ENCODE measurements at places on chromosomes 3 and 15.

GRCh38 chr3:102132370-102132769 is 283.1 kb downstream of the NFKBIZ start:
- DNase-seq: peak; percentile 3

- DNase-seq: no peak
These were observed 382.3 kb upstream of the SEMA6D start for GRCh38 chr15:47334805-47335535.

- DNase-seq: no peak
These were observed 46.5 kb downstream of the KLHDC8B start for GRCh38 chr3:49217688-49218470.

DNA sequence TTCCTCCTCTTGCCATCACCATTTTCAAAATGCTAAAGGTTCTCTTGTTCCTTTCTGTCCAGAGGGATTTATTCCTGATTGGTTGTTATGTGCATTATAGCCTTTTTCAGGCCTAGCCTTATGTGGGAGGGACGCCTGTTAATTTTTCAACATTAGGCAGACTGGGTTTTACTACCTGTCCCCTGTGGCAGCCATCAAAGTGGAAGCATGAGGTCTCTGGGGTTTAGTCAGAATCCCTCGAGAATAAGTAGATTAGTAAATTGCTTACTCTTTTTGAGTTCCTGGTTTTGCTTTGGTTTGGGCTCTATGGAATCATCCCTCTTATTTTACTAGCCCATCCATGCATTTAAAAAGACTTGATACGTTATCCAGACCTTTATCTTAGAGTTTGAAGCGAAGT is 32.4 kb downstream of the PAK2 start:
- DNase-seq: no peak

DNA sequence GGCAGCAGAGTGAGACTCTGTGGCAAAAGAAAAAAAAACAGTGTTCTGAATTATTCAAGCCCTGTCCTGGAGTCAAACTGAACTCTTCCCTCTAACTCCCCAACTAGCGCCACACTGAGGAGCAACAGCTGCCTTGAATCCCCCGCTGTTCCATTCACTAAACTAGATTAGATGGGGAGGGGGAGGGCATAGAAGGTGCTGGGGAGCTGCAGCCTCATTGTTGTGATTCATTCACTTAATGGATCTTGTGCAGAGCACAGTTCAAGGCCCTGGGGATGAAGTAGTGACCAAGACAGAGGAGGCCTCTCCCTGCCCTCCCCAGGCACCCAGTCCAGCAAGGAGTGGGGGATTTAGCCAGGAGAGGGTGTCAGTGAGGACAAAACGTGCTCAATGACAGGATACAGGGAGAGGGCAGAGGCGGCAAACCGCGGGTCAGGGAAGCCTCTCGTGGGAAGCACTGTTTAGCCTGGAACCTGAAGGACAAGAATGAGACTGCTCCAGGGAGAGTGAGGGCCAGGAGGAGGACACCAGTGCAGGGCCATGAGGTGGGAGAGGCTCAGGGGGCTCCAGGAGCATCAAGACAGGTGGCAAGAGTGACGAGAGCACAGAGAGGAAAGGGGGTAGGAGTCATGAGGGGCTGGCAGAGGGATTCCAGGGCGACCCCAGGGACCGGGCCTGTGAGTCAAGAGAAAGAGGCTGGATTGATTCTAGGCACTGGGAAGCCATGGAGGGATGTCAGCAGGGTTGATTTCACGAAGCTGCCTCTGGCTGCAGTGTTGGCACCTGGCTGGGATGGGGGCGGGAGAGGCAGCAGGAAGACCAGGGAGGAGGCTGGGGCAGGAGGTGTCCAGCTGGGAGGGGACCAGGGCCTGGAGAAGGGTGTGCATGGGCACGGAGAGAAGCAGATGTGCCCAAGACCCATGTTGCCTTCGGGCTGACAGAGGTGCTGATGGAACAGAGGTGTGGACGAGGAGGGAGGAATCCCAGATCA is 31.4 kb downstream of the ALS2CL start:
- no peak for DNase-seq

DNA sequence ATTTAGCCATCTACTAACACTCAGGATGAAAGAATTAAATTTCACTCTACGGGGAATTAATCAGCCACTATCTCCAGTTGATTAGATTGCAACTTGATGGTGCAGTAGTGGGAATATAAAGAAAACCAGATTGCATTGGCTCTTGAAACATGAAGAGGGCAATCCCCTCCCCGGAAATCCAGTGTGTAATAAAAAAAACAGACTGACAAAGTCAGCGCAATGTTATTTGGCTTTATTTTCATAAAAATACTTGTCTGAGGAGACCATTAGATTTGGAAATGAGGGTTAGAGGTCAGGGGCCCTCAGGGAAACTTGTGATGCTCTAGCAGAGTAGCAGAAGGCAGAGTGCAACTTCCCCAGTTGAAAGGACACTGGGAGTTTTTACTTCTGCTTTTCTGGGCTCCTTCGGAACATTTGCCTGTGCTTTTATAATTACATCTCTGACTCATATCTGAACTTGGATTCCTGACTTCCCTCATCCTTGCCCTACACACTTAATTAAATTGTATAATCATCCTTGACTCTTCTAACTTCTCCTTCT is 326.8 kb downstream of the TUSC7 start:
- DNase-seq: no peak

GRCh38 chr15:93719921-93720351 is 511.4 kb upstream of the MCTP2 start:
- DNase-seq: no peak

DNA sequence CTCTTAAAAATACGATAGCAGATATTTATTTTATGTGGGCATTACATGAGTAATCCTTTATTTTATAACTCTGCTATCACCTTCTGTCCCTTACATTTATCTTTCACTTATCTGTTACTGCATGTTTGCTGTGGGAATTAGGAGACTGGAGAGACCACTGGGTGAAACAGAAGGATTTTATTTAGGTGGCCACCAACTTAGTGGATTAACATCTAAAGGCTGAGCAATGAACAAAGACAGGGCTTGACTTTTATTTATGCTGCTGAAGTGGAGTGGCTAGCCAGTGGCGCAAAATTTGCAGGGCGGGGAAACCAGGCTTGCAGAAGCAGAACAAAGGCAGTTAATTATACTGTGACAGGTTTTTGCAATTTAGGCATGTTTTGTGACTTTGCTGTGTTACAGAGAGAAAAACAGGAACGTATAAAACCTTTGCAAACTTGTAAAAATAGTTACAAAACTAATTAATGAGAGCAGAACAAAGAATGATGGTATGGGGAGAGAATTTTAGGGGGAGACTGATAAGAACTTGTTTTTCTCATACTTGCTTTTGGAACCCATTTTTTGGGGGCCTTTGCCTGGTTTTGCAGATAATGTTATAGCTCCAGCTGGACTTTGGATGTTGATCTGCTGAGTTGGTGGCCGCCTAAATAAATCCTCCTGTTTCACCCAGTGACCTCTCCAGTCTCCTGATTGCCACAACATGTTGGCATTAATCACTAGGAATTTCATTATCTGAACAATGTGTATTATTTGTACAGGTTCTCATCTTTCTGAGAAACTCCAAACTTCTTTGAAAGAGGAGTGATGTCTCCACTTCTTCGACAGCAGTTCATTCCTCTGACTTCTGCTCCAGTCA is 18.0 kb downstream of the KLHL24 start:
- no peak for DNase-seq

DNA sequence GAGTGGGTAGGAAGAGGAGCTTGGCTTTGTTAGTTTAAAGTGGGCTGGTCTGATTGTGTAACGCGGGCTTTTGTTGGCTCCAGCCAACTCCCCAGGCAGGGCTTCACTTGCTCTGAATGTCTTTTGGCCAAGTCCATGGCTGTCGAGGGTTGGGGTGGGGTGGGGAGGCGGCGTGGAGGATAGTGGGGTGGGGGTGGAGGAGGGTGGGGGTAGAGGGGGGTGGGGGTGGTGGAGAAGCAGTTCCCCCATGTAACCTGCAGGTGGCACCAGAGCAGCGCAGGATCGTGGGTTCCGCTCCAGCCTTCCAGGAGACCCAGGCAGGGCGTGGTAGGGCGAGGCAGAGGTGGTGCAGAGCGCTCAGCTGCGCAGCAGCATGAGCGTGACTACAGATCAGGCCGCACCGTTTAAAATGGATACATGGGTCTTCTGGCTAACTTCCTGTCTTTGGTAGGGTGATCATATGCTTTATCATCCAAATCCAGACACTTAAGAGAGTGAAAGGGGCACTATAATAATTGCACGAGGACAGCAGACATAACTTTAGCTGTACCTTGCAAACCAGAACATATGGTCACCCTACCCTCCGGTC is 28.3 kb downstream of the GOLGA6A start:
- peak; percentile 80 for DNase-seq

DNA sequence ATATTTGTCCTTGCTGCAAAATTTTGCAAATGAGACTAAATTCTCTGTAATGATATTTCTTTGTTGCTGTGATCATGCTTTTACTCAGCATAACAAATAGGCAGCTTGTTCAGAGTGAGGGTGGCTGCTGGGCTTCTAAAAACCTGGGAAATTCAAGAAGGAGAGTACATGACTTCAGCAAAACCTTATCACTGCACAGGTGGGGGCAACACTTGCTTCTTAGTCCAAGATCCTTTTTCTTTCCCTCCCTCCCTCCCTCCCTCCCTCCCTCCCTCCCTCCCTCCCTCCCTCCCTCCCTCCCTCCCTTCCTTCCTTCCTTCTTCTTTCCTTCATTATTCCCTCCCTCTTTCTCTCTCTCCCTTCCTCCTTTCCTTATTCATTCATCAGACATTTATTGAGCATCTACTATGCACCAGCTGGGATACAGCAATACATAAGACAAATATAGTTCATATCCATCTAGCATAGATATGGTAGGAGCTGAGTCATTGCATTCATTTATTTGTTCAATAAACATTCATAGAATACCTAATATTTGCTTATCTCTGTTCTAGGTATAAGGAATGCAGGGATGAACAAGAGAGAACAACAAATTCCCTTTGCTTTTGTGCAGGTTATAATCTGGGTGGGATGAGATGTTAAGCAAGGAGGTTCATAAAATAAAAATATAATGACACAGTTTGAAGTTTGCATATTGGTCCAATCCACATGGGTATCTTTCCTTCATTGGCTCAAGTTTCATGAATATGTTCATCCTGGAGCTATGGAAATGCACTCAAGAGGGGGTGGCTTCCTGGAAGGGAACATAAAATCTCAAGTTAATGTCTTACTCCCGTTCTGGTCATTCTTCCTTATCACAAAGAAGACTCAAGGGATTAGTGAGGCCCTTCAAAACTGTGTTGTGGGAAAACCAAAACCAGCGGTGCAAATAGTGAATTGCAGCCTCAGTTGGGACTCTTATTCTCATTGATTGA is 210.7 kb downstream of the PDCD6IP start:
- no peak for DNase-seq

- DNase-seq: peak; percentile 34
These were observed 79.8 kb downstream of the ABHD5 start for GRCh38 chr3:43770426-43771103.

GRCh38 chr3:186354100-186354499 is 7.9 kb downstream of the DGKG start:
- no peak for DNase-seq

- no peak for DNase-seq
These were observed 2.3 kb upstream of the MBNL1 start for GRCh38 chr3:152266221-152266995.

GRCh38 chr15:41018534-41018933 is 65.3 kb downstream of the CHAC1 start:
- DNase-seq: no peak

DNA sequence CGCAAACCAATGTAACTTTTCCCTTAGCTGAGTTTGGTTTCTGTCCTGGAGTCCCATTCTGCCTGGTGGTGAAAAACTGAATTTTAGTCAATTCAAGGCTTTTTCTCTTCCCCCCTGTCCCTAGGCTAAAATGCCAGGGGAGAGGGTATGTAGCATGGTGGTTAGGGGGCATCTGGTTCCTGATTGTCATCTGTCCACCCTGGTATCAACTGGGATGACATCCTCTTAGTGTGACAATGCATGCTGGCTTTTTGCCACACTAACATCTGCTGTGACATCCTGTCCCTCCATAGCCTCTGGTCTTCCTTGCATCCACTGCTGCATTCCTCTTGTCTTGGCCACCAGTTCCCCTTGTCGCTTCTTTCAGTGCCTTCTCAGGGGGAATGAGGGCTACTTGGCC is 73.7 kb downstream of the ABHD5 start:
- no peak for DNase-seq

DNA sequence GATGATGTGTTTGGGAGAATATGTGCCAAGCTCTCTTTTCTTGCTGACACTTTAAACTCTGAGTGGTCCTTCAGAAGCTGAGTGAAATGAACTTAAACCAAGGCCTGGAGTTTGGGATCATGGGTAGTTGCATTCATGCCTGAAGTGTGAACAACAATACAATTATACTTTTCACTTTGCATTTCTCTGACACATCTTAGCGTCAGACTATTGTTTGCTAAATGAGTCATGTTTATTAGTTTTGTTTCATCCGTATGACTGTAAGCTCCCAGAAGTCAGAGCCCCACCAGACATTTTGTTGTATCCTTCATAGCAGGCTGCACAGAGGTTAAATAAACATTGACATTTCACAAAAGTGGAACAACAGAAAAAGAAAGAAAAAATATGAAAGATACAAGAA is 542.6 kb downstream of the TUSC7 start:
- no peak for DNase-seq

- no peak for DNase-seq
These were observed 59.4 kb downstream of the CLASP2 start for GRCh38 chr3:33658621-33658990.

All from activated CD4-positive, alpha-beta T cell treated with anti-CD3 and anti-CD28 coated beads, Interleukin-10, Interleukin-2, amounts not matched to agents 100 ng/mL and 50 ng/mL, durations not matched to agents 16 hours and 8 hours (primary cell).